Omental fat pad (tissue), 4 donors: ENCODE measurements at places on chromosomes 13 and 19.

GRCh38 chr13:111031531-111031961 is 83.6 kb upstream of the ARHGEF7 start:
- no peak for DNase-seq

GRCh38 chr19:52741951-52742485 is 7.2 kb upstream of the ZNF611 start:
- no peak for DNase-seq

DNA sequence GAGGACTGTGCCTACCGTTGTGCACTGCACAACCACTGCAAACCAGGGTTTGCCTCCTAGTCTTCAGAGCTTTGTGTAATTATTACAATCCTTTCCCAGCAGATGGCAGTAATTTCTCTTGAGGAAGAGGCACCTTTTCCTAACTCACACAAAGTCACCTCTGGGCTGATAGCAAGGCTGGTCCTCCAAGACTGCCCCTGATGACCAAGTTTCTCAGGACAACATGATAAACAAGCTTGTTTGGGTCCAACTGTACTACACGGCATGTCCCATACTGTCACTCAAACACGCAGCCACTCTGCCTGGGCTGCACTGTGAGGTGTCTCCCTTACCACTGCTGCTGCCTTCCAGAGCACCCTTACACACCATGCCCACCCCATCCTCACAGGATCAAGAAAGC is 39.3 kb downstream of the RFXAP start:
- no peak for DNase-seq

GRCh38 chr13:67090856-67091255 is 139.3 kb downstream of the PCDH9 start:
- no peak for DNase-seq

DNA sequence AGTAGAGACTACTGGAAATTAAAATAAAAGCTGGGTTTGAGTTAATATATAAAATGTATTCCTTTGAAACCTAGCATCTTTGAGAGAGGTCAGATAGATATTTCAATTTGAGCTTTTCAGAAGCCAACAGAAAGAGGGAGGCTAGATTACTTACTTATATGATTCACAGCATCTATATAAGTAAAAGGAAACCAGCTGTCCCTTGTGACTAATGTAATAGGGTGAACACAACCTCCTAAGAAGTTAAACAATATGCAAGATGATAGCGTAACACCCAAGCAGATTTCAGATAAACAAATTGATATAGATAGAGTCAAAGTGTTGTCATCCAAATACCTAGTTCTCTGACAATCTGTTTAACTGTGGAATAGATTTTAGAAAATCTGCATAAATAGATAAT is 393.5 kb upstream of the GPC6 start:
- DNase-seq, result no peak

GRCh38 chr19:56253737-56254136 is 18.8 kb upstream of the EDDM13 start:
- no peak for DNase-seq

DNA sequence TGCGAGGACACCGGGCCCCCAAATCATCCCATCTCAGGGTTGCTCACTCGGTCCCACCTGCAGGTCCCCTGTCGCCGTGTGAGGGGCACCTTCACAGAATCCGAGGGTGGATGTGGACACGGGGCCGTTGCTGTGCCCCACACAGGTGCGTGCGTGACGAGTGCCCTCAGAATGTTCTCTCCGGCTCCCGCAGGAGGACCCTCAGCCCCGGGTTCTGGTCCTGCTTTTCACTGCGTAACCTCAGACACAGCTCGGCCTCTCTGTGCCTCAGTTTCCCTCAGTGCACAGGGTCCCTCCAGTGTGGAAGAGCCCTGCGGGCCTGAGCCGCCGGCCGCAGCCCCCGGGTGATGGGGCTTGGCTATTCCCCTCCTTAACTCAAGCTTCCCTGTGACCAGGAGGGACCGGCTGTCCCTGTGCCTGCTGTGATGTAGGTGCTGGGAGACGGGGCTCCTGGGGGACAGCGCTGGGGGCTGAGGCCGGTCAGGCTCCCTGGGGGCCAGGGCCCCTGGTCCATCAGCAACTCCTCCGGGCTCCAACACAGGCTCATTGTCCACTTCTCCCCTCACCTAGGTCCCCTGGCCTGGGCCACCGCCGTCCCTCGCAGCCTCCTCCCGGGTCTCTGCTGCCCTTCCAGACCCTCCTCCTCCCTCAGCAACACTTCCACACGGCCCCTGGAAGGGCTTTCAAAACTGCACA is 4.8 kb downstream of the SHC2 start:
- no peak for DNase-seq
